ENCODE measurements at places on chromosomes 2 and 18.
A peak's percentile ranks its signal among the peaks of the same experiment; 100 is the strongest.

GRCh38 chr2:99198103-99198841 is 17.3 kb downstream of the MRPL30 start:
- DNase-seq, result no peak

DNA sequence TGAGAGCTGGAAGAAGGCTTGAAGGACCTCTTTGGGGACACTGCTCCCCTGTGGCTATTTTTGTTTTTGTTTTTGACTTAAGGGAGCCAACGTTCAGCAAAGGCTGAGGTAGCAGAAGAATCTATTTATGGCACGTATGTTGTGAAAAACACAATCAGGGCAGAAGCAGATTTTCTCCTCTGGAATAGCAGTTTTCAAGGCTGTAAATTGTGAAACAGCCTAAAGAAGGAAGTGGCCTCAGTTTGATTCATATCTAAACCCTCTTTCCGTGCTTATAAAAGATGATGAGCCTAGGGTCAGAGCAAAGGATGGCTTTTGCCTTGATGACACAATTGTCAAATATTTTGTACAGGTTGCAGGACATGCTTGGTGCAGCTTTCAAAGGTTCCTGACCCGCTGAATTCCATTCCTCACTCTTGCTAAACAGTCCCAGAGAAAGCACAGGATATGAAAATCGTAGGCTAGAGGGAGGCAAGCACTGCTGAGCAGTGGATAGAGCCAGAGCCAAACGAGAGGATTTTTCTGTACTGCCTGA is 106.2 kb upstream of the DLX2 start:
- DNase-seq, result peak; percentile 87

- peak; percentile 30 for DNase-seq
Measured at GRCh38 chr18:49400398-49401072, 59.9 kb downstream of the DYM start.

DNA sequence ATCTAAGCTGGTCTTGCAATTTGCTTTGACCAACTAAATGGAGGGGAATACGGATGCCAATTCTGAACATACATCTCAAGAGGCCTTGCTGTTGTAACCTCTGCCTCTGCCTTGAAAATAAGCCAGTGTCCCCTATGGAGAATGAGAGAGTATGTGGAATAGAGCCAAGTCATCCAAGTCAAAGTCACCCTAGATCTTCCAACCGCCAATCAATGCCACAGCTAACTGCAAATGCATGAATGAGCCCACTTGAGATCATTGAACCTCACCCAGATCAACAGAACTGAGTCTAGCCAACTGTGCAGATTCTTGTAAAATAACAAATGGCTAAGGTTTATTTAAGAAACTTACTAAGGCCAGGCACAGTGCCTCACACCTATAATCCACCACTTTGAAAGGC is 139.8 kb upstream of the TANK start:
- no peak for DNase-seq

DNA sequence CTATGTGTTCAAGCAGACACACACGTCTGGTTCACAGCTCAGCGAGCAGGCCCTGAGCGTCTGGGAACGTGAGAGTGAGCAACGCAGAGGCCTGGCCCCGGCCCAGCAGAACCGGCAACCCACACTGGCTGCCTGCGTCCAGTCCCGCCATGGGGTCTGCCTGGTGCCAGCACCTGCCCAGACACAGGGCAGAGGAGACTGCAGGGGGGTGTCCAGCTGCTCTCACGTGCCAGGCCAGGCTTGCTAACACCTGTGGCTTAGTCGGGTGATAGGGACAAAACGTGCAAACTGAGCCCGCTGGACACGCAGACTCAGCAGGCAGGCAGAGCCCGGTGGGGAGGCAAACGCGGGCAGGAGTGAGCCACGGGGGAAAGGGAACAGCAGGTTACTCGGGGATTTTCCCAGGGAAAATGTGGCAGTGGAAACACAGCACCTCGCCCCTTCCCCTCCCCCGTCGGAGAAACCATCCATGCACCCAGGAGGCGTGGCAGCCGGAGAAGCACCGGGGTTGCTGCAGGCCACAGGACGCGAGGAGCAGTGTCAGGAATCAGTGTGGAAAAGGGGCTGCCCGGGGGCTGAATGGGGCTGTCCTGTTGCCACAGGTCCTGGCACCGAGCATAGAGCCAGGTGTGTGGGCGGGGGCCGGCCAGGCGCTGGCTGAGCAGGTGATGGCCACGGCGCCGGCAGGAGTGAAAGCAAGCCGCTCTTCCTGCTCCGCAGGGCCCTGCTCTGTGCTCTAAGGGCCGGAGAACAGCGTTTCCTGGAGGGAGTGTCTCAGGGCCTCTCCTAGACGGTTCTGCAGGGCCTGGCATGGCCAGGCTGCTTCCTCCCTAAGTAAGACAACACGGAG is 154.7 kb downstream of the HDAC4 start:
- DNase-seq, result no peak

DNA sequence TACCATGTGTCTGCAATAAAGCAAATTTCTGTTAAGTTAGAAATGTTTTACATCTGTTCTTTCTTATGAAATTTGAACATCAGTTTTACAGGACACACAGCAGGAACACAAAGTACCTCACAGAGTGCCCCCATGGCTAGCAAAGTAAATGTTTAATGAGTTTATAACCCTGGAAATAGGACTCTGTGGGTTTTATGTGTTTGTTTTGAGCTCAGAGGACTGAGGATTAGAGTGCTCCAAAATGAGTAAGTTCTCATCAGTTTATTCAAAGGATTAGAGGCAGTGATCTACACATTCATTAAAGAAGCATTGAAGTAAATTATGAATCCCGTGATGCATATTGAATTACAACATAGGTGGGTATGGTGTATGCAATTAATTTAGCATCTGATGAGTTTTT is 281.8 kb downstream of the GULP1 start:
- DNase-seq, result no peak

DNA sequence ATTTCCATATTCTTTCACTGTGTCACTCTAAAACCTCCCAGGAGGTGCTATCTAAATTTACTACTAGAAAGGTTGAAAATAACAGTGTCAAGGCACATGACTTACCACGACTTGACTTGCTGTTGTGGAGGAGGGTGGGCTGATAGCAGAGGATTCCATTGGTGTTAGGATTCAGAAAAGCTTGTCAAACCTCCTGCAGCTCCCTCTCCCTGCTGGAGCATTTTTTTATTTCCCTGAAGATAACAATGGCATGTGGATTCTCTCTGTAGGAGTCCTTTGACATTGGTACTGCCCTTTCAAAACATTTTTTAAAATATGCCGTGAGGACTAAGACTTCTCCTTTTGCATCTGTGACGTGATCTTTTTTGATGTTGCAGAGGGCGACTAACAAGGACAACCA is 696.9 kb upstream of the GYPC start:
- DNase-seq, result no peak

DNA sequence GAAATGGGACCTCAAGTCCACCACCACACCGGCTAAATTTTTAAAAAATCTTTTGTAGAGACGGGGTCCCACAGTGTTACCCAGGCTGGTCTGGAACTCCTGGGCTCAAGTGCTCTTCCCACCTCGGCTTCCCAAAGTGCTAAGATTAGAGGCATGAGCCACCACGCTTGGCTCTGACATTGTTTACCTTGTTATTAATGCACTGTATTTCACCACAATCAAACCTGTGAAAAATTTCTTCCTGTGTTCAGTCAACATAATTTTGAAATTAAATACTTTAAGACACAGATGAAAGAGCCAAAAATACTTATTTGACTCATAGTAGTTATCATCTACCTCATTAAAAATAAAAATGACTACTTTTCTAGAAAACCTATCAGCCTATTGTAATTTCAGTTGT is 16.0 kb upstream of the FAM124B start:
- no peak for DNase-seq

DNA sequence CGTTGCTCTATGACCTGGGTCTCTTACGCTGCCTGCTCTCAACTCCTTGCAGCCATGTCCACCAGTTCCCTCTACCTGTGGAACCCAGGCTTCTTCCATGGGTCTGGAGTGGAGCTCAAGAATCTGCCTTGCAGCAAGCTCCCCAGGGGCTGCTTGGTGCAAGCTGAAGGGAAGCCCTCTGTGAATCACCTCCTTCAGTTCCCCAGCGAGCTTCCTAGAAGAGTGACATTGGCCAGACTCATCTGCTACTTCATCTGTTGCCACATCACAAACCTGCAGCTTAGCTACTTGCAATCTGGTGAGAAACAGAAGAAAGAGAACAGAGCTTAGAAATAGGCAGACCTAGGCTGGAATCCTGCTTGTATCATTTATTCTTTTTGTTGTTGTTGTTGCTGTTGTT is 9.8 kb upstream of the EFR3B start:
- DNase-seq, result peak; percentile 35

GRCh38 chr2:240604291-240604938 is 17.9 kb downstream of the CAPN10 start:
- peak; percentile 16 for DNase-seq

GRCh38 chr2:65061146-65061909 is 5.1 kb downstream of the CEP68 start:
- DNase-seq, result no peak

DNA sequence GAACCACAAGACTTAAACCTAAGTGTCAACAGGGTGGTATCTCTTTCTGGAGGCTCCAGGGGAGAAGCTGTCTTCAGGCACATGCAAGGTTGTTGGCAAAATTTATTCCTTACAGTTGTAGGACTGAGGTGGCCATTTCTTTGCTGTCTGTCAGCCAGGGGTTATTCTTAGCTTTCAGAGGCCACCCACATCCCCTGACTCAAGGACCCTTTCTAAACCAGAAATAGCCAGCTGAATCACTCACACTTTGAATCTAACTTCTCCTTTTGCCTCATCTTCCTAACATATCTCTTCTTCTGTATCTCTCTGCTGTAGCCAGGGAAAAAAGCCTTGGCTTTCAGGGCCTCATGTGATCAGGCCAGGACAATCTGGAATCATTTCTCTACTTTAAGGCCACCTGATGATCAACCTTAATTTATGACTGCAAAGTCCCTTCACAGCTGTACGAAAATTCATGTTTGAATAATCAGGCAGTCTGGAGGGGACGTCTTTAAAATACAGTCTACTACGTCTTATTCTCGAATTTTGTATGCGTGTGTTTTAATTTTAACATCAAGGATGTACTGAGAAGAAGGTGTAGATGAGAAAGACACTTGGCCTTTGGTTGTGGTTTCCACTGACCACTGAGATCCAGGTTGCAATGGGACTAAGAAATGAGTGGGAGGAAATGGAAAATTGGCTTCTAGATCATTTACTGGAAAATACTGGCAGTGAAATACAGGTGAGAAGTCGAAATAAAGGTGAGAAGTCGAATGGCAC is 90.4 kb downstream of the DOCK10 start:
- DNase-seq, result no peak

DNA sequence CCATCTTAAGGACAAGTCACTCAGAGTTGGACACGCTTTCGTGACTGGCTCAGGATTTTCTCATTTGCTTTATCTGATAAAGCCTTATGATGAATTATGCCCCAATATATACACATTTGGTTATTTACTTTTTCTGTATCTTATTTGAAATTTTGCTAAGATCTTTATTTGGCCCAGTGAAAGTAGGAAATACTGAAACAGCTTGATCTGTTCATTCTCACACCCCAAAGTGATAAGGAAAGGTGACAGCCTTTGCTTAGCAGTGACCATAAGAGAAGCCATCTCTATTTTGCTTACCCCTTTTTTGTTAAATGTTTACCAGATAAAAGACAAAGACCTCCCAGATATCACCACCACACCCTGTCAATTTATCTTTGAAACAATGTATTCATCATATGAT is 428.3 kb downstream of the PARD3B start:
- no peak for DNase-seq

DNA sequence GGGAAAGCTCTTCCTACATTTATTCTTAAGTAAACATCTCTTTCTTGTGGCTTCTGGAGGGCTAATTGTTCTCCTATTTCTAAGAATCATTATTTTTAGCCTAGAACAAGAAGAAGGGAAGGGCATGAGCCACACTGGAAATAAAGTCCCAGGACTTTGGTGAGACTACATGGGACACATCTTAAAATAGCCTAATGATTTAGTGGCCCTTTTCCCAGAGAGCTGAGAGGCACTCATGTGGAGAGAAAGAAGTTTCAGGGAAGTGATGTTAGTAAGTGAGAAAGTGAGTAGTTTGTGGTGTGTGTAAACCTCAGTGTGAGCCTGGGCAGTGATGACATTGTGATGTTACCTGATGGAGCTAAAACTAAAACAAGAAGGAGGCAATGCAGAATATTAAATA is 14.6 kb downstream of the ITGA4 start:
- no peak for DNase-seq

- DNase-seq, result peak; percentile 90
Measured at GRCh38 chr18:13500227-13500865, 226.0 kb downstream of the FAM210A start.

- no peak for DNase-seq
Measured at GRCh38 chr2:84674586-84674985, 158.3 kb downstream of the DNAH6 start.

DNA sequence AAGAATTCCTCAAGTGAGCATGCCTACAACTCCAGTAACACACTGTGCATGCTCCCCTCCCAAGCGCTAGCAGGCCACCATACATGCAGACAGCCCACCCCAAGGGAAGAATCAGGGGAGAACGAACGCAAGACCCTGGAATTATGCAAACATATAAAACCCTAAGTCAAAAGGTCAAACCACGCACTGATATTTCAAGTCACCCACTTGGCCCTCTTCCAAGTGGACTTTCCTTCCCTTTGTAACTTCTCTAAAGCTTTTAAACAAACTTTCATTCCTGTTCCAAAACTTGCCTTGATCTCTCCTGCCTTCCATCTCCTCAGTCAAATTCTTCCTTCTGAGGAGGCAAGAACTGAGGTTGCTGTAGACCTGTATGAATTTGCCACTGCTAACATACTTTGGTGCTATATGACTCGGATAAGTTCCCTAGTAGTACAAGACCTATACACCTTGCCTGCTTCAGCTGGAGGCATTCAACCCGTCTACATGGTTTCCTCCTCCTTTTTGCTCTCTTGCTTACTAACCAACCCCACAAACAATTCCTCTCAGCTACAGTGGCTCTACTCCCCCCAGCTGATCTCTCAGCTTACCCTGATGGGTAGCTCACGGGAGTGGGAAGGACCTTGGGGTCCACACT is 11.1 kb upstream of the RPIA start:
- no peak for DNase-seq

DNA sequence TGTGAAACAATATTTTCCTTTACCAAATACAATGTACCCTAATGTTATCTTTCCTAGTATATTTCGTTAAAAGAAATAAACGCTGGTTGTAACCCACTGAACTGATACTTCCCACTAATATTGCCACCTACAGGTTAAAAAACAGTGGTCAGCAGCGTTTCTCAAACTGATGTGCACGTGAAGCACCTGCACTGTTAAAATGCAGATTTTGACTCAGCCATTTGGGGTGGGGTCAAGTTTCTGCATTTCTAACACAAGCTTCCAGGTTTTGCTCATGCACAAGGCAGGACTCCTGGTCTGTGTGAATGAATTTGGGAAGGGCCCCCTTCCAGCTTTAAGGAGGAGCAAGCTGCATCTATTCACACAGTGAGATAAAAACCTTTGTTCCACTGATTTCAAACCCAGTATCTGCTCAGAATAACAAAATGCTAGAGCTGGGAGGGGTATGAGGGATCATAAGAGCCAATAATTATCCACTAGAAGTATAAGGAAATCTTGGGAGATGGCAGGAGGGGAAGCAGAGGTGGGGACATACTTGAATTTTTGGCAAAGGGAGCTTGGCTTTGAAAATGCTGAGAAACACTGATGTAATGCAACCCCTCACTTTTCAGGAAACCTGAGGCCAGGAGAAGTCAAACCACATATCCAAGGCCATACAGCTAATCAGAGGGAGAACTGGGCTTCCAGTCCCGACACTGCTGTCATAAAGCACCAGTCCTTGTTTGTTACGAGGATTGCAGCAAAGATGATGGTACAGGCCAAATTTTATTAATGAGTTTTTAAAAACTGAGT is 116.2 kb downstream of the RBMS1 start:
- DNase-seq, result no peak
